ENCODE measurements at places on chromosomes 7 and 10.

- DNase-seq: no peak
These were observed 92.4 kb upstream of the KLF6 start for GRCh38 chr10:3877211-3878000.

DNA sequence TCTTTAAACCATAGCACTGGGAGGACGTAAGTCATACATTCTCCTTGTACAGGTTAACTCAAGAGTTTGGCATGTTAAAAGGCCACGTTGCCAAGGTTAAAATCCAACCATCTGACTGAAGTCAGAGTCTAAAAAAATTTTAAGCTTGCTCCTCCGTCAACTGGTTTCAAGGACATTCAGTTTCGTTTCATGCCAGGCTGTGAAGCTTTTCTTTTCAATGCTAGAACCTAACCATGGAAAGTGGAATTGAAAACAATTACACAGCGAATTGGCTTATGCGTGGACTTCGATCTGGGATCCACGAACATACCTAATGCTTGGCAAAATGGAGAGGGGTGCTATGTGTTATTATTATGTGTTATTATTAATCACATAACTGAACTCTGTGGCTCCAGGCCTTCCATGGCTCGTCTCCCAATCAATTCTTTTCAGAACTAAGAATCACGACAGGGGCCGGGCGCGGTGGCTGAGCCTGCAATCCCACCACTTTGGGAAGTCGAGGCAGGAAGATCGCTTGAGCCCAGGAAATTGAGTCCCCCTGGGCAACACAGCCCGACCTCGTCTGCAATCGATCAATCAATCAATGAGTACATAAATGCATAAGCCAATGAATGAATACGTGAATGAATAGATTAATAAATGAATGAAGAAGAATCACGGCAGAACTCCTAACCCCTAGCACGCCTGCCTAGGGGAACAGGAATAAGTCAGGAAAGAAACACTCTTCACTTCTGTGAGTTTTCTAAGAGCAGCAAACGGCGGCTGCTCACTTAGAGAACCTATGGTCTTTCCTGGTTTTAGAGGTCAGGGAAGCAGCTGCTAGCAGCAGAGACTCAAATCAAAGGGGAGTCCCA is 733 bp upstream of the ARL5B start:
- no peak for DNase-seq

- no peak for DNase-seq
These were observed 293.0 kb upstream of the PODXL start for GRCh38 chr7:131849472-131849871.

DNA sequence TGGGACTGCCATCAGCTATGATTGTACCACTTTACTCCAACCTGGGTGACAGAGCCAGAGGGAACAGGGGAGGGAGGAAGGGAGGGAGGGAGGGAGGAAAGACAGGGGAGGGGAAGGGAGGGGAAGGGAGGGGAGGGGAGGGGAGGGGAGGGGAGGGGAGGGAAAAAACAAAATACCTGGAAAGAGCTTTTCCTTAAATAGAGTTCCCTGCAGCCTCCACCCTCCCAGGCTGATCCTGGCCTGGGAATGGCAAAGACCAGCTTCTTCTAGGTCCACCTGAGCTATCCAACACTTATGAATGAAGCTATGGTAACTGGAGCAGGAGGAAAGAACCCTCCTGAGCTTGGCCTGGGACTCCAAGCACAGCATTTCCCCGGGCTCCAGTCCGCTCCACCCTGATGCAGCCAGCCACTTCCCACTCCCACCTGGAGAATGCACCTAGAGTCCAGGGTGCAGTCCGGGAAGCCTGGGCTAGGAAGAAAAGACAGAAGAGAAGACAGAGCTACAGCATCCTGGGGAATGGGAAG is 66.1 kb downstream of the GRID1 start:
- DNase-seq: no peak

DNA sequence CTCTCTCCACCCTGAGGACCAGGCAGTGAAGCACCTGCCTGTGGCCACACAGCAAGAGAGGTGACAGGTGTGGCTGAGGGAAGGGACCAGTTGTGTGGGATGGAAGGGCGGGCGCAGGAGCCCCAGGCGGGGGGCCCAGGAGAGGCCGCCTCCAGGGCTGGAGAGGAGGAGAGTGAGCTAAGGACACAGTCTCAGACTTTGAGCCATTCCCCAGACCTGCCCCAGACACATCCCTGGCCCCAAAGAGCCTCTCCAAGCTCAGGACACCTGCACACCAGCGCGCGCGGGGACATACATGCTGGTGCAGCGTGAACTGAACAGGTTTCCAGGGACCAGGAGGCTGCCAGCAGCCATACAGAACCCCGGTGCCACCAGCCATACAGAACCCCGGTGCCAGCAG is 237.3 kb downstream of the MAD1L1 start:
- no peak for DNase-seq

All from mucosa of descending colon (tissue), 3 donors.